ENCODE measurements at places on chromosomes 16 and 17.

DNA sequence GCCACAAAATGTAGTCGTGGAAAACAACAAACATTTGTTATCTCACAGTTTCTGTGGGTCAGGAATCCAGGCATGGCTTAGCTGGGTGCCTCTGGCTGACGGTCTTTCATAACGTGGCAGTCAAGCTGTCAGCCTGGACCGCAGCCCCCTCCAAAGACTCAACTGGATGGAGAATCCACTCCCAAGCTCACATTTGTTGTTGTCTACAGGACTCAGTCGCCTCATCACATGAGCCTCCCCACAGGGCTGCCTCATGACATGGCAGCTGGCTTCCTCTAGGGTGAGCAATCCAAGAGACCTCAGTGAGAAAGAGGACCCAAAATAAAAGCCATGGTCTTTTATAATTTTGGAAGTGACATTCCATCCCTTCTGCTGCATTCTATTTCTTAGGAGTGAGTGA lies 34.7 kb upstream of the AKAP1 start:
- no peak for DNase-seq

DNA sequence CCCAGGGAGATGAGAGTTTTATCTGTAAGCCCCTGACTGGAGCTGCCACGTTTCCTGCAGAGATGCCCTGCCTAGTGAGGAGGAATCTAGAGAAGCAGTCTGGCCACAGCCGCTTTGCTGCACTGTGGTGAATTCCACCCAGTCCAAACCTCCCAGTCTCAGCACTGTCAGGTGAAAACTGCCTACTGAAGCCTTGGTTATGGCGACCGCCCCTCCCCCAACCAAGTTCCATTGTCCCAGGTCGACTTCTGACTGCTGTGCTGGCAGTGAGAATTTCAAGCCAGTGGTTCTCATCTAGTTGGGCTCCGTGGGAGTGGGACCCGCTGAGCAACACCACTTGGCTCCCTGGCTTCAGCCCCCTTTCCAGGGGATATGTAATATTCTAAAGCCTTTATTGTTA lies 10.2 kb upstream of the LYZL6 start:
- DNase-seq: no peak

- DNase-seq: no peak
Observed at GRCh38 chr17:2335726-2336214, 487 bp downstream of the TSR1 start.

GRCh38 chr17:17902376-17902775 lies 65.6 kb upstream of the SREBF1 start:
- DNase-seq: no peak

DNA sequence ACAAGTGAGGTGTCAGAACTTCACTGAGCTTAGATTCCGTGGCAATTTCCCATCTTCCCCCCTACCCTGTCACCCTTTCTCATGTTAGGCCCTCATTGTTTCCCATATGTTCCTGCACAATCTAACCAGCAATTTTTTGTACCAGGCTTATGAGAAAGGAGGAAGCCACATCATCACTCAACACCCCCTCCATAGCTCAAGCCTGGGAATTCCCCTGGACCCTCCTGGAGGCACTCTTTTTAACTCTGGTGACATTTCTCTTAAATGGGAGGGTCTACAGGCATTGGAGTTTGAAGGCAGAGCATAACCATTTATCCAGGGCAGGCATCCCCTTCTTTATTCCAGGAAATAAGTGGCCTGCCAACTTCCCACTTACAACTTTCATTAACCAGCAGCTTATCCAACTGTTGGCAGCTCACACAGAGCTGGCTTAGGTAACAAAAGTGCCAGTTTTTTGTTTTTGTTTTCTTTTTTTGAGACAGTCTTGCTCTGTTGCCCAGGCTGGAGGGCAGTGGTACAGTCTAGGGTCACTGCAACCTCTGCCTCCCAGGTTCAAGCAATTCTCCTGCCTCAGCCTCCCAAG lies 10.4 kb upstream of the GLG1 start:
- no peak for DNase-seq
